ENCODE measurements at places on chromosomes 7 and 10.

DNA sequence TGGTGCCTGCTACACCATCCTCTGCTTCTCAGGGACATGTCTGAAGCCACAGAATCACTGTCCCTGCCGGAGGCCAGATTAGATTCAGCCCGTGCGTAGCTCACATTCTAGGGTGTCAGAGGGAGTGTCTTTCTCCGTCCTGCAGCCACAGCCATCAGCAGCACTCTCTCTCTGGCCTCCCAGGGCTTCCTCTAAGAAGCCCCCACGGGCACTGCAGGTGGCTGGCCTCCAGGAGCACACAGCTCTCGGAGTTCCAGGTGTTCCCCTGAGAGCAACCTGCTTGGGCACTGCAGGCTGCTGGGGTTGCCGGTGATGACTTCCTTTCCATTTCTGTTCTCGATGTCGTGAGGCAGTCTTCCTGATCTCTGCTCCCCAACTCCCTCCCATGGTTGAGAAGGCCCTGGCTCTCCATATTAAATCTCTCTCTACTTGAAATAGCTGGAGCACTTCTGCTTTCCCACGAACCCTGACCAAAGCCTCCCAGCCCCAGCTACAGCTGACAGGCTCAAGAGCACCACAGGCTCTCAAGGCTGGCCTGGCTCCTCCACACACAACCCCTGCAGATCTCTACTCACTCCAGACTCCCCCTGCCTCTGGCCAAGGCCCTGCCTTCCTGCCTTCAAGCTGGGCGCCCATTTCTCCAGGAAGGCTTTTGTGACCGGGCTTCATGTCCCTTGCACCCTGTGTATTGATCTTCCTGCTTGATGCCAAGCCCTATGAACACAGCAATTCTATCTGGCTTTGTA, 49.0 kb upstream of the TMEM72 start:
- no peak for DNase-seq

GRCh38 chr7:142616121-142616643, 133.1 kb upstream of the PRSS1 start:
- DNase-seq: no peak

DNA sequence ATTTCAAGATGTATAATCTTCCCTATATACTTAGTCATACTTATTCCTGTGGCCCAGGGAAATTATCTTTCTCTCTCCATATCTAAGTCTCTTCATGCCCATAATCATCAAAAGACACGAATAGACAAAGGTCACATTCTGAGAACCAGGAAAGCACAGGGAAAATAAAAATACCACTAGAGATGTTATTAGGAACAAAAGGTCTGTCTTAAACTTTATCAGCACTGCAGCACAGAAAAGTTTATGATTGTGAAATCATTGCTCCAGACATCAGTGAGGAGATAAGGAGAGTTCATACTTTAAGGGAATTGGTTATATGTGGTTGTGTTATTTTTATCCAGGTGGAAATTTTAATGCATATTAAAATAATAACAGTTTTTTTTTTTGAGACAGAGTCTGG, 974.6 kb upstream of the CELF2 start:
- no peak for DNase-seq

DNA sequence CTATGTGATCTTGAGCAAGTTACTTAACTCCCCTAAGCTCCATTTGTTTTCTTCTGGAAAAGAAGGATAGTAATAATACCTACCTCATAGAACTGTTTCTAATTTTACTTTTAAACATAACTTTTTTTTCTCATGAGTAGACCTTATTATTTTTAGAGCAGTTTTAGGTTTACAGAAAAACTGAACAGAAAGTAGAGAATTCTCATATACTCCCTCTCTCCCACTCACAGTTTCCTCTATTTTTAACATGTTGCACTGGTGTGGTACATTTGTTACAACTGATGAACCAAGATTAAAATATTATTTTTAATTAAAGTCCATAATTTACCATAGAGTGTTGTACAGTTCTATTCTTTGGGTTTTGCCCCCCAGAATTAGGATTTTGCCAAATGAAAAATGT, 221.3 kb upstream of the CSTF2T start:
- no peak for DNase-seq
